ENCODE measurements at places on chromosomes 2 and 18.

GRCh38 chr2:39416140-39416539, 20.9 kb downstream of the MAP4K3 start:
- no peak for DNase-seq

- no peak for DNase-seq
Observed at GRCh38 chr18:37640504-37640903, 74.9 kb upstream of the CELF4 start.

DNA sequence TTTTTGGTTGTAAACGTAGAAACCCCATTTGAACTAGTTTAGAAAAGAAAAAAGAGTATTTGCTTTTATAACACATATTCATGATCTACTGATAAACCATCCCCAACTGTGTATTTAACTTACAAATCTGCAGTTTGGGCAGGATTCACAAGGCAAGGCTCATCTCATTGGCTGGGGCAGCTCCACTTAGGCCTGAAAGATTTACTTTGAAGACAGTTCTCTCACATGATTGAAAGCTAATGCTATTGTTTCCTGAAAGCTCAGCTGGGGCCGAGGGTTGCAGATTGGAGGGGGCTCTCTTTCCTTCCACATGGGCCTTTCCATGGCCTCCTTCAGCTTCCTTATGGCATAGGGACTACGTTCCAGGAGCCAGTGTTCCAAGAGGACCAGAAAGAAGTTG, 47.4 kb downstream of the ARHGAP15 start:
- no peak for DNase-seq

DNA sequence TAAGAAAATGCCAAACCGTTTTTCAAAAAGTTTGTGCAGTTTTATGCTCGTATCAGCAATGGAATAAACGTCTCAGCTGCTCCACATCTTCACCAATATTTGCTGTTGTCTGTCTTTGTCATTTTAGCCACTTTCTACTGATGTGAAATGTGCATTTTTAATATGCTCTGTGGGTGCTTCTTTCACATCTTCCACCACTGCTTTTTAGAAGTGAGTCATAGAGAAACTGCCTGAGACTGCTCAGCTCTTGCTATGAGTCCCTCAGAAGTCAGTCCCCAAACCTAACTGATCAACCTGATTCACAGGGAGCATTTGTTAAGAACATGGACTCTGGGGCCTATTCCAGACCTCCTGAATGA, 41.0 kb upstream of the EPC2 start:
- no peak for DNase-seq

- DNase-seq: no peak
Observed at GRCh38 chr2:186726938-186727337, 33.1 kb downstream of the FAM171B start.

DNA sequence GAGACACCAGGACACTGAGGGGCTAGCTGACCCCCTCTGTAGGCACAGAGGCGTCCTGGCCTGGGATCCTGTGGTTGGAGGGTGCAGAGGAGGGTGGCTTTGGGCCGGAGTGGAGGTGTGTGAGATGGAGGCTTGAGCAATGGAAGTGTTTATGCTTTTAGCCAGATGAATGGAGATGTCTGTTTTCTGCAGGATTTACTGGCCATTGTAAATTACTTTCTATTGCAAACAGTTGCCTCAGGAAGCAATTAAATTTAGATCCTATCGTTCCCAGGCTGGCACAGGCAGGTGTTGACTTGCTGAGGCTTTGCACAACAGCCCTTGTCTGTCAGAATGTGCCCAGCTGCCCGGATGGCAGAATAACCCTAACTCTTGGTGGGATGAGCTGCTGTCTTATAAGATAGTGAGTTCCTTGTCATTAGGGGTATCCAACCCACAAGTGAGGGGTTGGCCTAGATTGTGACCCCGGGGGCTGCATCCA, 1.8 kb upstream of the ARID5A start:
- no peak for DNase-seq

DNA sequence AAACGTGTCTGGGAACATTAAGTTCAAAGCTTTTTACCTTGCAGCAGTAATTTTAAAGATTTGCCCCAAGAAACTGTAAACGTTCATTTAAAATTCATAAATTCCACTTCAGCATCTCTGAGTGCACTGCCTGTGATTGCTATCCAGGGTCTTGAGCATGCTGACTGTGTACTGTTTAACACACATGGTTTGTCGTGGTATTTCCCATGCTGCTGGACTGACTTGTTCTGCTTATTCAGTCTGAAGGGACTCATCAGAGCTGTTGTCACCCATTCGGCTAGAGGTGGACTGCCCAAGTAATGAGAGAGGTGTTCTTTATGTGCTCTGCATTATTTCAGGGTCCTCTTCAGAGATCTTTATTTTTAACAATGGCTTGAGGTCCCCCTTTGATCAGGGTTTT, 53.1 kb downstream of the RHBDD1 start:
- no peak for DNase-seq

GRCh38 chr2:207768866-207769596, 675 bp downstream of the FZD5 start:
- no peak for DNase-seq

DNA sequence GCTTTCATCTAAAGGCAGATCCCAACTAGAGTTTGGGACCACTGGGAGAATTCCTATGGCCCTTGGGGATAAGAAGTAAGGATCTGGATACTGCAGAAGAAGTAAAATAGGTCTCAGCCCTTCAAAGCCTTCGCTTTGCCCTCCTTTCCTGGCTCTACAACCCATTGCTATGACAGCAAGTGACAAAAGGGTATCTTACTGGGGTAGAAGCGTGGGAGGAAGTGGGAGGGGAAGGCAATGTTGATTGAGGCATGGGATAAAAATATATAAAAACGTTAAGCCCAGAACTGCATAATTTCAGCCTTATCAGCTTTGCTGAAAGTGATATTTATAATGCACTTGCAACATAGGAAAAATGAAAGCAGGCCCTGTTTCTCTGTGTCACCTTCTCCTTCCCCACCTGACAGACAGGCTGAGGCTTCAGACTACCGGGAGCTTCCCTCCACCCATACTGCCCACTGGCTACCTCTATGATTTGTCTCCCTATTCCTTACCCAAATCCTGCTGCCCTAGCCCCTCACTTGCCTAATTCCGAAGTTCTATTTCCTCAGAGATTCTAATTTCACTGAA, 14.9 kb upstream of the SOS1 start:
- no peak for DNase-seq

Measured in NCI-H2029 (cell line).